A673 (cell line): ENCODE measurements at places on chromosomes 2 and 18. TPM values are rescaled to one million over a fixed set of nuclear protein-coding genes. Genes with fewer than 3 reads are reported as not detected.

ST6GAL2 gene
- total RNA-seq: 0.56 and 0.66 TPM in 2 replicates

GRCh38 chr2:136917411-136917881, 152.1 kb downstream of the THSD7B start:
- H3K27ac ChIP-seq: no peak overlapping the region
- no peaks in the 10 kb centered on the region for H3K36me3 ChIP-seq
- H3K27me3 ChIP-seq: no peaks in the 10 kb centered on the region
- no peak overlapping the region for H3K4me3 ChIP-seq
- peak; percentile 20 for DNase-seq

- H3K36me3 ChIP-seq: no peaks in the 10 kb centered on the region
- no peak for DNase-seq
- no peak overlapping the region for H3K27ac ChIP-seq
- no peaks in the 10 kb centered on the region for H3K27me3 ChIP-seq
- no peak overlapping the region for H3K4me3 ChIP-seq
Observed at GRCh38 chr18:56235481-56236013, 402.8 kb downstream of the TXNL1 start.

DNA sequence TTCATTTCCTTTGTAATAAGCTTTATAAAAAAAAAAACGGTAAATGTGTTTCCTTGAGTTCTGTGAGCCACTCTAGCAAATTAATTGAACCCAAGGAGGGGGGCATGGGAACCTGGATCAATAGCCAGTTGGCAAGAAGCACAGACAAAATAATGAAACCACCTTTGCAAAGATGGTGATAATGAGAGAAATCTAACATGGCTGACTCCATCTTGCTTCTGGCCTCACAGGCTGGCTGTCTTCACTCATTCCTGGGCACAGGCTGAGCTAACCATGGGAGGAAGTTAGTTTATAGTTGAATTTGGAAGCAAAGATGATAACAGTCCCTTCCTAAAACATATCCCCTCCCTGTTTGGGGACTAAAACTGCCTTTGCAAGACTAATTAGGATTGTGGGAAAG, 95.1 kb downstream of the B3GNT2 start:
- peaks cover 3% of the 10 kb centered on the region for H3K4me1 ChIP-seq
- no peak overlapping the region for H3K27ac ChIP-seq
- no peak overlapping the region for H3K4me3 ChIP-seq
- no peaks in the 10 kb centered on the region for H3K36me3 ChIP-seq
- no peaks in the 10 kb centered on the region for H3K27me3 ChIP-seq
- DNase-seq: no peak

ESPNL gene
- total RNA-seq: 0.30 and 0.72 TPM in 2 replicates

DNA sequence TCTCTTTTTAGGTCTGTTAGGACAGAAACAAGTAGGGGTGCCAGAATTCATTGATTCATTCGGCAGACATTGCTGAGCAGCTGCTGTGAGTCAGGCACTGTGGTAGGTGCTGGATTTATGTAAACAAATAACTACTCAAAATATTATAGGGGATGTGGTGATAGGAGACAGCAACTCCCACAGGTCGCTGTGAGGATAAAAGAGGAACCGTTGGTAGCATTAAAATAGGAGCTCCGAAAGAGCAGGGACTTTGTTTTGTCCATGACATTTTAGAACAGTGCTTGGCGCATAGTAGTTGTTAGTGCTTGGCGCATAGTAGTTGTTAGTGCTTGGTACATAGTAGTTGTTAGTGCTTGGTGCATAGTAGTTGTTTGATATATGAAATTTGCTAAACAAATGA, 29.2 kb downstream of the ATP6V1C2 start:
- H3K4me3 ChIP-seq: no peak overlapping the region
- no peaks in the 10 kb centered on the region for H3K4me1 ChIP-seq
- no peaks in the 10 kb centered on the region for H3K36me3 ChIP-seq

DNA sequence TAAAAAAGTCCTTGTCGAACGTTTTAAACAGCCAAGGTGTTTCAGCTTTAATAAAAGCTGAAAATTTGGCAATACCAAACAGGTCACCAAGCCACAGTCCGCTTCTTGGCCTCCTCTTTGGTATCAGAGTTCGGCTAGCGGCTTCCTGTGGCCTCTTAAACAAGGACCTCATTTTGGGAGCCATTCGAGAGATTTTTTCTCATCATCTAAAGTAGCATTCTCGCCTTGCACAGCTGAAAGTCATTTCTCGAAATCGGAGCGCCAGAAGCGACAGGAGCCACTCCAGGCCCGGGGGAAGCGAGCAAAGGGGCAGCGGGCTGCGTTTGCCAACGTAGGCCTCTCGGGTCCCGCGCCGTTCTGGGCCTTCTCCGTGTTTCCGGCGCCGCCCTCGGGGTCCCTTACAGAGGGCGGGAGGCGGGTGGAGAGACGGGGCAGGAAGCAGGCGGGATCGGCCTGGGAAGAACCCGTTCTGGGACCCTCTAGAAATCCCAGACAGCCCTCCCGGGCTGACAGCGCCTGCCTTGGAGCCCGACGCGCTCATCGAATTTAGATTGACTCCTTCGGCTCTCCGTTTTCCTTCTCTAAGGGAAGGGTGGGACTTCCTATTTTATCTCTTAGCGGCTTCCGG, 522 bp upstream of the ZNF407 start:
- peak; percentile 78 for DNase-seq
- no peaks in the 10 kb centered on the region for H3K27me3 ChIP-seq
- H3K27ac ChIP-seq: peak overlapping the region; percentile 91
- peak overlapping the region; percentile 90 for H3K4me3 ChIP-seq
